ENCODE measurements at places on chromosomes 5 and 9. TPM values are rescaled to one million over a fixed set of nuclear protein-coding genes. Genes with fewer than 3 reads are reported as not detected.

CATSPER3 gene
- polyA plus RNA-seq = 1.3 TPM

MARCHF11 gene
- polyA plus RNA-seq = 0.07 TPM

- no peaks in the 10 kb centered on the region for H3K36me3 ChIP-seq
- peak overlapping the region; percentile 65 for H3K27ac ChIP-seq
- no peaks in the 10 kb centered on the region for H3K27me3 ChIP-seq
- DNase-seq = no peak
- H3K4me3 ChIP-seq = peak overlapping the region; percentile 22
These were observed 10.4 kb downstream of the ZNF618 start for GRCh38 chr9:113886466-113886865.

- H3K27ac ChIP-seq = no peak overlapping the region
- H3K27me3 ChIP-seq = no peaks in the 10 kb centered on the region
- DNase-seq = no peak
- no peak overlapping the region for H3K4me3 ChIP-seq
- no peaks in the 10 kb centered on the region for H3K4me1 ChIP-seq
These were observed 263.1 kb upstream of the RGMB start for GRCh38 chr5:98510143-98510985.

DNA sequence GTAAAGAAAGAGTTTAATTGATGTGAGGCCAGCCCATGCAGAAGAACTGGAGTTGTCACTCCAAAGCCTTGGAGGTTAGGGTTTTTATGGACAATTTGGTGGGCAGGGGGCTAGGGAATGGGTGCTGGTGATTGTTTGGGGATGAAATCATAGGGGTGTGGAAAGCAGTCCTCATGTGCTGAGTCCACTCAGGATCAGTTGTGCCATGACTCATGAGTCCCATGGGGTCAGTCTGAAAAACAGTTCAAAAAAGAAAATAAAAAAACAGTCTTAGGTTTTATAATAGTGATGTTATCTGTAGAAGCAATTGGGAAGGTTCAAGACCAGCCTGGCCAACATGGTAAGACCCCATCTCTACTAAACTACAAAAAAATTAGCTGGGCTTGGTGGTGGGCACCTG, 162.3 kb downstream of the KDM4C start:
- H3K4me3 ChIP-seq = no peak overlapping the region
- H3K4me1 ChIP-seq = no peaks in the 10 kb centered on the region
- peaks cover 17% of the 10 kb centered on the region for H3K36me3 ChIP-seq
- no peaks in the 10 kb centered on the region for H3K27me3 ChIP-seq
- H3K27ac ChIP-seq = no peak overlapping the region

DNA sequence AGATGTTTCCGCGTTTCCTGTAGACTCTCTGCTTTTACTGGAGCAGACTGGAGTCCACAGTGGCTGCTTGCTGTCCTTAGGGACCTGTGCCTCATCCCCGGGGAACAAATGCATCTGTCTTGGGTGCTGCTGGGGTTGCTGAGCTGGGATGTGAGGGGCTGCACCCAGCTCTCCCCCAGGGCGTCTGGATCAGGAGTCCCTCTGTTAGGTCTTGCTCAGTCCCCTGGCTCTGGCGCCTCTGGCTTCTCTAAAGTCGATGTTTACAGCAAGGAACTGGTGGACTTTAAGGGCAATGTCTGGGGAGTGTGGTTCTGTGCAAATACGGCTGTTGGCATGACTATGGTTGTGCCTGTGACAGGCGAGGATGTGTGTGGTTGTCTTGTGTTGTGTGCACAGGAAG, 91.4 kb downstream of the CACNA1B start:
- no peaks in the 10 kb centered on the region for H3K4me1 ChIP-seq
- no peak for DNase-seq
- no peak overlapping the region for H3K27ac ChIP-seq
- no peak overlapping the region for H3K4me3 ChIP-seq

- no peak overlapping the region for H3K27ac ChIP-seq
- no peaks in the 10 kb centered on the region for H3K36me3 ChIP-seq
- no peak overlapping the region for H3K4me3 ChIP-seq
These were observed 222.9 kb downstream of the KIAA0825 start for GRCh38 chr5:94395468-94395867.

- peak overlapping the region; percentile 88 for H3K4me3 ChIP-seq
- peak overlapping the region; percentile 84 for H3K27ac ChIP-seq
- DNase-seq = peak; percentile 12
- H3K4me1 ChIP-seq = peaks cover 8% of the 10 kb centered on the region
These were observed 606 bp downstream of the TBC1D13 start for GRCh38 chr9:128787659-128788058.

DNA sequence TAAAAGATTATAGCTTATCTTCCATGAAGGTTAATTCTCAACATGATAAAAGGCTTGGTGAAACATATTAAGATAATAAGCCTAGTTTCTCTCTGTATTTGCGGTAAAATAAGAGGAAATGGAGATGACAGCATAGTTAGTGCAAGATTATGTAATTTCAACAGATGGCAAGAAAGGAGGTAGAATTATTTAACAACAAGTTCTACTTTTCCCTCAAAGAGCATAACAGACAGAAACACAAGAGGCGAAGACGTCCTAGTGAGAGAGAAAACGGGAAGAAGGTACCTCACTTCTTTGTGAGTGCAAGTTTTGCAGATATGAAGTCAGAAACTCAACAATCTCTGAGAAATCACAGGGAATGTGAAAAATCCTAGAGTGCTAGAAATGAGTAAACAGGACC, 144.8 kb upstream of the ADCY2 start:
- H3K36me3 ChIP-seq = no peaks in the 10 kb centered on the region
- H3K4me1 ChIP-seq = no peaks in the 10 kb centered on the region
- no peaks in the 10 kb centered on the region for H3K27me3 ChIP-seq
- H3K4me3 ChIP-seq = no peak overlapping the region

Measured in thymus (tissue), 14 donors.